ENCODE measurements at places on chromosomes 4 and X.

DNA sequence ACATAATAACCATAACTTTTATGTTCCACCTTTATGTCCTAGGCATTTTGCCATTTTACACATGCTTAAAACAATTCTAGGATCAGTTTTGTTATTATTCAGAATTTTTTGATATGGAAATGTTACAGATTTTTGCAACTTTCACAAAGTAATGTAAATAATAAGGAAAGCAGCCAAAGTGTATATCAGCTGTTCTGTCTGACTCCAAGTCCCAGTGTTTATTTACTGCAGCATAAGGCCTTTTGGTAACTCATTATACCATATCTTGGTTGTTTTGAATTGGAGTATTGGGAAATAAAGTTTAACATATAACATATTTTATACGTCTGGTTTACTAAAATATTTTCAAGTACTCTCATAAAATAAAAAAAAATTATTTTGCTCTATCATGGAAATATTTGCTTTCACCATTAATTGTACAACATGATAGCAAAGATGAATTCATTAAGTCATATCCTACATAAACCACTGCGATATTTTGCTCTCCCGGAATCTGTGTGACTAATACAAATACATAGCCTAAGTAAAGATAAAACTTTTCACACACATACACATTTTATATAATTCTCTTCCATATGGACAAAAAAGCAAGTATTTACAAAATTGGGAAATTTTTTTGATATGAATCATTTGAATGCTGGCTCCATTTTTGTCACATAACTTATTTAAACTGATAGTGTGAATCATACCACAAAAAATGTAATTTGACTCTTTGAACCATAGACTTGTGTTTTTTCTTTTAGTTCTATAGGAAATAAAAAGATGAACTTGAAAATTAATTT lies 399.0 kb downstream of the PABPC4L start:
- no peak for DNase-seq

DNA sequence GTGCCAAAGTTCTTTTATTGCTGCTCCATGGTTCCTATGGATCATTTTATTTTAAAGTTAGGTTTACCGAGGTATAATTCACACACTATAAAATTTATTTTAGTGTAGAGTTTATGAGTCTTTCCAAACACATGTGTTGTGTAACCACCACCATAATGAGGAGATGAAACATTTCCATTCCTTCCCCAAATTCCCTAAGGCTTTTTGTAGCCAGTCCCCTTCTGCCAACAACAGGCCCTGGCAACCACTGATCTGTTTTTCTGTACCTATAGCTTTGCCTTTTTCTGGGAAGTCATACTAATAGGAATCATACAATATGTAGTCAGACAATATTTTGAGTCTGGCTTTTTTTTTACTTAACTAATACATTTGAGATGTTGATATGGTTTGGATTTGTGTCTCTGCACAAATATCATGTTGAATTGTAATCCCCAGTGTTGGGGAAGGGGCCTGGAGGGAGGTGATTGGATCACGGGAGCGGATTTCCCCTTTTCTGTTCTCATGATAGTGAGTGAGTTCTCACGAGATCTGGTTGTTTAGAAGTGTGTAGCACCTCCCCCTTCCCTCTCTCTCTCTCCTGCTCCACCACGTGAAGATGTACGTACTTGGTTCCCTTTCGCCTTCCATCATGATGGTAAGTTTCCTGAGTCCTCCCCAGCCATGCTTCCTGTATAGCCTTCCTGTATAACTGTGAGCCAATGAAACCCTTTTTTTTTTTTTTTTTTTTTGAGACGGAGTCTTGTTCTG lies 59.6 kb upstream of the DHX15 start:
- no peak for DNase-seq

DNA sequence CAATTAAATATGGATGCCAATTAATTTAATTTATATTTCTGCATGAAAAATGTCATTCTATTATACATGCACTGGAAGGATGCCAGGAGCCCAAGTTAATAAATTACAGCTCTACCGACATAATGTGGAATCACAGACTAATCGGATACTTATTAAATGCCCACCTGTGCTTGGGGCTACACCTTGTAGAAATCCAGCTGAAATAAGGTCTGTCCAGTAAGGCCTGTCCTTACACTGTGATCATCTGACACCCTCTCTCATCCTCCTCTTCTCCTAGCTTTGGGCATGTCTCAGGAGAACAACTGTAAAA lies 6.0 kb upstream of the SHISA3 start:
- no peak for DNase-seq

- no peak for DNase-seq
These were observed 18.5 kb downstream of the MAGEA9B start for GRCh38 chrX:149568701-149569296.

All from activated effector memory CD4-positive, alpha-beta T cell treated with anti-CD3 and anti-CD28 coated beads, Interleukin-2, amount 50 U/mL, for 16 hours (primary cell).